ENCODE measurements at places on chromosomes 7 and 10. TPM values are rescaled to one million over a fixed set of nuclear protein-coding genes. Genes with fewer than 3 reads are reported as not detected.

- H3K4me3 ChIP-seq: no peak overlapping the region
- DNase-seq: no peak
- no peak overlapping the region for H3K27ac ChIP-seq
- H3K4me1 ChIP-seq: no peaks in the 10 kb centered on the region
- no peaks in the 10 kb centered on the region for H3K27me3 ChIP-seq
- no peaks in the 10 kb centered on the region for H3K36me3 ChIP-seq
Measured at GRCh38 chr7:26182706-26183105, 17.8 kb downstream of the HNRNPA2B1 start.

Gene LIPM
- total RNA-seq: not detected

DNA sequence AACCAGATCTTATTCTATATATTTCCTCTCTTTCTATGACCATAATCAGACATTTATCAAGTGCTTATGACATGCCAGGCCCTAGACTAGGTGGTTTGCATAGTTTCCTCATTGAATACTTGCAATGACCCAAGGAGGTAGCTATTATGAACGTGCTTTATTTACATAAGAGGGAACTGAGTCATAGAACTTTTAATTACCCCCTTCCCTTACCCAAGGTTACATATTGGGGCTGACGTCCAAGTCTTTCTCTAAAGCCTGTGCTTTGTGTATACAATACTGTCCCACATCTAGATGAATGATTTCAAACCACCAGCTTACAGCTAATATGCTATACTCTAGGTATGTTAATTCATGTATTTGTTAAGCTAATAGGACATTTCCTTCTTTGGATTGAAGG is 91.9 kb upstream of the NPY start:
- H3K4me1 ChIP-seq: no peaks in the 10 kb centered on the region
- H3K27ac ChIP-seq: no peak overlapping the region
- H3K27me3 ChIP-seq: peaks cover 21% of the 10 kb centered on the region
- no peak overlapping the region for H3K4me3 ChIP-seq
- no peaks in the 10 kb centered on the region for H3K36me3 ChIP-seq

GRCh38 chr7:2175514-2175913 is 57.2 kb downstream of the MAD1L1 start:
- DNase-seq: peak; percentile 90
- peak overlapping the region; percentile 57 for H3K27ac ChIP-seq
- H3K27me3 ChIP-seq: no peaks in the 10 kb centered on the region
- peaks cover 29% of the 10 kb centered on the region for H3K4me1 ChIP-seq
- peaks cover 3% of the 10 kb centered on the region for H3K36me3 ChIP-seq
- no peak overlapping the region for H3K4me3 ChIP-seq

GRCh38 chr10:6612371-6612770 is 32.3 kb upstream of the PRKCQ start:
- H3K4me3 ChIP-seq: no peak overlapping the region
- DNase-seq: no peak
- no peaks in the 10 kb centered on the region for H3K4me1 ChIP-seq
- H3K27me3 ChIP-seq: no peaks in the 10 kb centered on the region
- H3K36me3 ChIP-seq: no peaks in the 10 kb centered on the region

DNA sequence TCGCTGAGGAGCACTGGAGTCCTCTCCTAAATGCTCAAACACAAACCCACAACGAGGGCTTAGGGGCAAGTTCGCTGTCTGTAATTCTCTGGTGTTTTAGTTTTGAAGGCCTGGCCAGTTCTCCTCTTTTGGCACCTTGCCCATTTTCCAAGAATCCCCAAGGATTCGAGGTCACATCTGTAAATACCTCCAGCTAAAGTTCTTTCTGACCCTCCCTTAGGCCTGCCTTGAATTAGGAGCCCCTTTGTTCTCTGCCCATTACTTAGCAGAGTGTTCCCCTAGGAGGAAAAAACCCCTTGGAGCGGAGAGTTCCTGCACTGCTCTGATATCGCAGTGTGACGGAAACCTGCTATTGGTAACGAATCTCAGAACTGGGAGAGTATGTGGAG is 743 bp upstream of the PYROXD2 start:
- H3K27me3 ChIP-seq: no peaks in the 10 kb centered on the region
- no peak overlapping the region for H3K4me3 ChIP-seq
- no peaks in the 10 kb centered on the region for H3K36me3 ChIP-seq
- H3K4me1 ChIP-seq: peaks cover 15% of the 10 kb centered on the region
- no peak overlapping the region for H3K27ac ChIP-seq

DNA sequence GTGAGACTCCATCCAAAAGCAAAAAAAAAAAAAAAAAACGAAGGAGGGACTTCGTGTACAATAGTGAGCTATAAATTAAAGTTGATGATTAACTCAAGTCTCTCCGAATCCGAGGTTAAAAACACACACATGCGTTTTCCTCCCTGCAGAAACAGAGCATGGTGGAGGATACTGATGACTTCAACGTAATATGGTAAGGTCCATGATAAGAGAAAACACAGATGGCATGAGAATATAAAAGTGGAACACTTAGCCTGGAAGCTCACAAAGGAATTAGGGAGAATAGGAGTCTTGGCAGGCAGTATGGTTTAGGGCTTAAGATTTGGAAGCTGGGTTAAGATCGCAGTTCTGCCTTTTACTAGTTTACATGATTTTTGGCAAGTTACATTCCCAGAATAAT is 20.1 kb upstream of the GSTK1 start:
- no peak for DNase-seq
- H3K4me3 ChIP-seq: no peak overlapping the region
- no peaks in the 10 kb centered on the region for H3K27me3 ChIP-seq
- H3K36me3 ChIP-seq: no peaks in the 10 kb centered on the region
- no peak overlapping the region for H3K27ac ChIP-seq

Gene NPC1L1
- 0.04 TPM for total RNA-seq

DNA sequence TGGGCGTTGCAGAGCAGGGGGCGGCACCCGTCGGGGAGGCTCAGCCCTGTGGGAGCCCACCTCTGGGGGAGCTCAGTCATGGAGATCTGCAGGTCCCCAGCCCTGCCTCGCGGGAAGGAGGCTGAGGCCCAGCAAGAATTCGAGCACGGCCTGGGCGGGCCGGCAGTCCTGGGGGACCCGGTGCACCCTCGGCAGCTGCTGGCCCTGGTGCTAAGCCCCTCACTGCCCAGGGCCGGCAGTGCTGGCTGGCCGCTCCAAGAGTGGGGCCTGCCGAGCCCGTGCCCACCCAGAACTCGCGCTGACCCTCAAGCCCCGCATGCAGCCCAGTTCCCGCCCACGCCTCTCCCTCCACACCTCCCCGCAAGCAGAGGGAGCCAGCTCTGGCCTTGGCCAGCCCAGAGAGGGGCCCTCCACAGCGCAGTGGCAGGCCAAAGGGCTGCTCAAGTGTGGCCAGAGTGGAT is 76.2 kb downstream of the TMEM26 start:
- no peaks in the 10 kb centered on the region for H3K27me3 ChIP-seq
- no peak for DNase-seq
- H3K4me1 ChIP-seq: no peaks in the 10 kb centered on the region
- no peaks in the 10 kb centered on the region for H3K36me3 ChIP-seq

Gene TBX20
- 1.1 TPM for total RNA-seq

GRCh38 chr7:3649678-3650440 is 348.8 kb downstream of the SDK1 start:
- no peaks in the 10 kb centered on the region for H3K27me3 ChIP-seq
- no peaks in the 10 kb centered on the region for H3K36me3 ChIP-seq
- H3K4me1 ChIP-seq: no peaks in the 10 kb centered on the region
- H3K4me3 ChIP-seq: no peak overlapping the region
- no peak overlapping the region for H3K27ac ChIP-seq

Gene GCK
- not detected for total RNA-seq

DNA sequence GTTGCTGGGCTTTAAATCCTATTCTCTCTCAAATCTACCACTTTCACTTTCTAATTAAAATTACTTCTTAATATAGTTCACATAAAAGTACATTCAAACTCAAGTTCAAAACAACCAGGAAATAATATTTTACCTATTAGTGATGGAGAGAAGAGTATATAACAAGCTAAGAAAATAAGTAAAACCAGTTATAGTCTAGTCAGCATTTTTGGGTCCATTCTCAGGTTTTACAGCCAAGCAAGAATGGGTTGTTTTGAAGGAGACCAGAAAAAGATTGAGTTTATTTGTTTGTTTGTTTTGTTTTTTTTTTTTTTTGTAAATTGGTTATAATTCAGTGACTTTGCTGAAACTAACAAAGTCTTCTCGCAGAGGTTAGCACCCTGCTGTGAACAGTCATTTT is 106.3 kb upstream of the PTPRZ1 start:
- H3K4me1 ChIP-seq: no peaks in the 10 kb centered on the region
- peaks cover 8% of the 10 kb centered on the region for H3K27me3 ChIP-seq
- H3K27ac ChIP-seq: no peak overlapping the region
- no peaks in the 10 kb centered on the region for H3K36me3 ChIP-seq
- no peak overlapping the region for H3K4me3 ChIP-seq
- DNase-seq: no peak

GRCh38 chr10:71206911-71207310 is 5.5 kb upstream of the UNC5B start:
- no peak overlapping the region for H3K27ac ChIP-seq
- DNase-seq: no peak
- no peaks in the 10 kb centered on the region for H3K4me1 ChIP-seq
- H3K36me3 ChIP-seq: no peaks in the 10 kb centered on the region
- H3K4me3 ChIP-seq: no peak overlapping the region
- peaks cover 34% of the 10 kb centered on the region for H3K27me3 ChIP-seq

Data from PC-3 (cell line).